ENCODE measurements at places on chromosomes 3 and 15.

DNA sequence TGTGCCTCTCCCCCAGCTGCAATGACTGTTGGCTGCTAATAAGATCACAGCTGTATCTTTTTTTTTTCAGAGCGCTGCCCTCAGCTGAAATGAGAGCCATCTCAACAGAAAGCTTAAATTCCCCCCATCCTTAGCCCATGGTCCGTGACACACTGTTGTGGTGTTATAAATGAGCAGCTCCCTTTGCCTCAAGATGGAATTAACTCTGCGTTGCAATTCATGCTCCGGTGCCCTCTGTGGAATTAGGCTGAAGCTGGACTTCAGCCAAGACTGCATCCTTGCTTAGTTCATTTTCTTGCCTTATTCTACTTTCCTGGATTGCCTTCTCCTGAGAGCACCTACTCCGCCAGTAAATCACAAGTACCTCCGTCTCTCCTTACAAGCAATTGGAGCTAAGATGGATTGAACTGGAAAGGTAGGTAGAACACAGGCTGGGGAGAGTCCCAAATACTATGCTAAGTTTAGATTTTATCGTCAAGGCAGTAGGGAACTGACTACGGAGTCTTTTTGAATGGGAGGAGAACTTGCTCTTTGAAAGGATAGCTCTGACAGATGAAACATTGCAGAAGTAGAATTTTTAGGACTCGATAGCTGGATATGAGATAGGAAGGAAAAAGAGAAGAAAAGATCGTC lies 39.0 kb upstream of the THRB start:
- no peak for DNase-seq

GRCh38 chr3:126982126-126982470 lies 817 bp upstream of the PLXNA1 start:
- peak; percentile 62 for DNase-seq

DNA sequence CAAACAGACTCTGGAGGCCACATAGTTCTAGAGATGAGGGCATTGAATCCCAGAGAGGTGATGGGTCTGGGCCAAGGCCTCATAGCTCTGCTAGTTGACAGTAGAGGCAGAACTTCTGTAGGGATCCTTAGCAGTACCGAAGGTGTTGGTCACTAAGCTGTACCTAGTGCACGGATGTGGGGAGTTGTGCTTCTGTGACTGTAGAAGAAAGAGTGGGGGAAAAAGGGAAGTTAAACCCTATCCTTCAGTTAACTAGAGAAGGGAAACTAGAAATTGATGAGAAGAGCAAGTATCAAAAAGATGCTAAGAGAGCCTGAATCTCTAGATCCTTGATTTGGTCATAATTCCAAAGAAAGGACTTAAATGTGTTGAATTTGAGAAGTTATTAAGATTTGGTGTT lies 186.7 kb downstream of the NFKBIZ start:
- DNase-seq, result no peak

GRCh38 chr3:167861649-167862048 lies 126.1 kb downstream of the SERPINI1 start:
- DNase-seq, result no peak

DNA sequence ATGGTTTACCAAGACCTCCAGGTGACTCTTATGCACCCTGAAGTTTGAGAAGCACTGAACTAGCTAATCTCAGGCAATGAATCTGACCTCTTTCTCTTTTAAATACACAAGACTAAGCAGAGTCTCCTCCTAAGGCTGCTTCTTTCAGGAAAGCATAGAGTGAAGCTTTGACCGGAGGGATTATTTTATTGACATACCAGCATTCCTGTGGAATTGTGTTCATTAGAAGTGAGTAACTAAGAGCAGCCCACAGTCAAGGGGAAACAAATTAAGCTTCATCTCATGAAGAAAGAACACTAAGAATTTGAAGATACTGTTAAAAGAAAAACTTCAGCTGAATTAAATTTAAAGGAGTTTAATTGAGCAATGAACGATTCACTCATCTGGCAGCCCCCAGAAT lies 963.5 kb downstream of the NTRK3 start:
- DNase-seq, result no peak

- DNase-seq, result no peak
These were observed 1.6 kb upstream of the DCBLD2 start for GRCh38 chr3:98903099-98903498.

- DNase-seq, result no peak
These were observed 80.2 kb downstream of the BFSP2 start for GRCh38 chr3:133479895-133480669.

GRCh38 chr15:69424001-69424400 lies 9.9 kb downstream of the KIF23 start:
- no peak for DNase-seq

GRCh38 chr3:86978111-86978551 lies 12.8 kb downstream of the VGLL3 start:
- no peak for DNase-seq

DNA sequence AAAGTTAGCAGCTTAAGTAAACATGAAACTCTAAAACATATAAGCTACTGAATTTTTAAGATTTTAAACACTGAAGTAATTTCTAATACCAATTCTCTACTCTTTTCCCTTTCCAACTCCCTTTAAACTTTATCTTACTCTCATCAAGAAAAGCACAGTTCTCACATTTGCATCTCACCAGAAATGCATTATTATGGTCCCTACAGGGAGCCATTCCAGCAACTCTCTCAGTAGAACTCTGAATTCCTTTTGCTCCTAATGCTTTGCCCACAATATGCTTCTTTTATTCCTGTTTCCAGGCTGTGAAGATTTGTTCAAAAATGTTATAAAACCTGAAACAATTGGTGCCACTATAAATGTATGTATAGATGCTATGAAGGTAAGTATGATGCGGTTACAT lies 83.4 kb downstream of the TFDP2 start:
- no peak for DNase-seq

GRCh38 chr15:47857776-47858167 lies 140.5 kb downstream of the SEMA6D start:
- DNase-seq, result no peak

- peak; percentile 65 for DNase-seq
These were observed 2.2 kb upstream of the CCR5 start for GRCh38 chr3:46368569-46368968.

GRCh38 chr15:90209591-90209990 lies 8.5 kb downstream of the SEMA4B start:
- DNase-seq, result peak; percentile 47

DNA sequence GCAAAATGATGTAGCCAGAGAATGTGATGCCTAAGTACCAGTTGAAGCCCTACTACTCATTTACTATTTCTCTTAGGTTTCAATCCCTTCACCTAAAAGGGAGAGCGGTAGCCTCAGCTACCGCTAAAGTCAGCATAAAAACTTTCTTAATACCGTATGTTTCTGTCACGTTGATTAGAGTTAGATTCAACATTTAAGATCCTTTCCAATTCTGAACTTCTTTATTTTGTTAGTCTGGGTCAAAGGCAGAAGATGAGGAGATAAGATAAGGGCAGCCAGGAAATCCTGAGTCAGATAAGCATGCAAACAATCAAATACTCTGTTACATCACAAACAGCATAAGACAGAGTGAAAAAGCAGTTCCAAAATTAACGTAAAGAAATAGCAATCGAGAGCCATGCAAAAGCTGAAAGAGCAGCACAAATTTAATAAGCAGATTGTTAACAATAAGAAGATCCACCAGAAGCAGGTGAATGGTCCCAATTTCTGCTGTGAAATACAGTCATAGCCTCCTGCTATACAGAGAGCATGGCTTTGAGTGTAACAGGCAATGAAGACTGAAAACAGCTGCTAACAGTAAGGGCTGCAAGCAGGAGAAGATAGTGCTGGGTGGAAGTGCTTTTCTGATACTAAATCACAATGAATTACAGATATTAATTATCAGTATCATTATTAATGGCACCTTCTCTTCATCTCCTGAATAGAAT lies 3.0 kb downstream of the TMEM207 start:
- no peak for DNase-seq

GRCh38 chr3:52524752-52525679 lies 8.6 kb downstream of the NT5DC2 start:
- DNase-seq, result no peak

DNA sequence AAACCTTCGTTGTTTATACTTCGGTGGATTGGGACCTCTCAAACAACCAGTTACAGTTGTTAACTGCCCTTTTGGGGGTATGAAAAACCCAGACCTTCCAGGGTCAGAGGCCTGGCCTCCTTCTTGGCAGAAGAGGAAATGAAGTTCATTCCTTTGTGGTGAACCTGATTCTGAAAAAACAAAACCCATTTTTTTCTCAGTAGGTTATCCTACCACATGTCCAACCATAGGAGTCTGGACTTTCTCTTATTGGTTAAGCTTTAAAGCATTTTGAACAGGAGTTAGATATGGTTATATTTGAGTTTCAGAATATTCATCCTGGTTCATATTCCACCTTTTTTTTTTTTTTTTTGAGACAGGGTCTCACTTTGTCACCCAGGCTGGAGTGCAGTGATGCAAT lies 7.2 kb upstream of the LACTB start:
- no peak for DNase-seq

GRCh38 chr3:7874116-7874515 lies 627.5 kb upstream of the LMCD1 start:
- no peak for DNase-seq

Data from activated CD4-positive, alpha-beta T cell treated with anti-CD3 and anti-CD28 coated beads for 48 hours (primary cell).